ENCODE measurements at places on chromosomes 7 and 10.

GRCh38 chr7:33334349-33334748 is 205.0 kb downstream of the BBS9 start:
- no peak for DNase-seq

- peak; percentile 7 for DNase-seq
These were observed 26.3 kb downstream of the SAMD8 start for GRCh38 chr10:75137533-75138438.

GRCh38 chr7:149180722-149181449 is 14.5 kb upstream of the ZNF282 start:
- no peak for DNase-seq

- no peak for DNase-seq
These were observed 90.0 kb downstream of the LARP4B start for GRCh38 chr10:841535-841934.

DNA sequence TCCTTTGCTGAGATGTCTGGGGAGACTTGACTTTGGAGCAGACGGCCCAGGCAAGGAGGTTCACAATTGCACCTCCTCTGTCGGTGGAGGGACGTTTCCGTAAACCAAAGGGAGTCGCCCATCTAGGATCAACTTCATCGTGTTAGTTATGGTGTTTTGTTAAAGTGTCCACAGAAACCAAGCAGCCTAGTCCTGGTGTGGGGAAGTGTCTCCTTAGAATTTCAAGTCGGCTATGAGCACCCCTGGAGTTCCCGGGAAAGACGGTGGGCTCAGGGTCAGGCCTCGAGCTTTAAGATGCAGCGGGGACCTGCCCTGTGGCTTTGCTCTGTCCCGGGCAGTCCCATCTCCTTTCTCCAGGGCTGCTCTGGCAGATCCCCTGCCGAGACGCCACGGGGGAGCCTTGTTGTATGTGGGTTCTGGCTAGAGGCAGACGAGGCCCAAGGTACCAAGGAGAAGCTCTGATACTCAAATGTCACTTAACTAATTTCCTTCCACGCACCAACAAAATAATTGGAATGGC is 319.2 kb downstream of the ADARB2 start:
- DNase-seq: no peak

DNA sequence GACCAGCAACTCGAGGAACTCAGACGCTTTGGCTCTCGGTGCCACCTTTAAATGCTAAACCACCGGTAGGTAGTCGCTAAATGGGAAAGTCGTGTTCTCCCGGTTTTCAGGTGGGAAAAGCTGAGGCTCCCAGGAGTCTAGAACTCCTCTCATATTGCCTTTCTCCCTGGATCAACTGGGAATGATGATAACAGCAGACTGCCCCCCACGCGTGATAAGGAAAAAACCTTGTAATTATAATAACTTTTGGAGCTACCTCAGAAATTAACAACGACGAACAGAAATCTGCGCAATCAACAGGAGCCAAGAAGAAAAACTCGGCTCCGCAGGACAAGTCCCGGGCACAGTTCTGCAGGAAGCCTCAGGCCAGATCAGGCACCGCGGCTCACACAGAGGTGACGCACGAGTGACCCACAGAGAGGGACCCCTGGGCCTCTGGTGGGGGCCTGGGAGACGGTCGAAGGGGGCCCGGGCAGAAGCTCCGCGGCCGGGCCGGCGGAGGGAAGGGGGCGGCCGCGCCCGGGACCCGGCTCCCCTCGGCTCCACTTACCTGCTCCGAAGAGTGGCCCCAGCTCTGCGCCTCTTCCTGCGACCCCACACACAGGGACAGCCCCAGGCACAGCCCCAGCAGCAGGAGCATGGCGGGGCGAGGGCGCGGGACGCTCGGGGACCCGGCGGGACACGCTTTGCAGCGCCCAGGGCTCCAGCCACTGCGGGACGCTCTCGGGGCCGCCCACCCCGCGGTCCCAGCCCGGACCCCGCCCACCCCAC is at the start of gene ITIH5:
TSS of gene ITIH5 (minus strand) at position 714 of the 771 bp plus-strand sequence. CDS start at position 640, 74 bp downstream.
- no peak for DNase-seq

GRCh38 chr7:725223-726005 is 1.1 kb upstream of the DNAAF5 start:
- DNase-seq: no peak

DNA sequence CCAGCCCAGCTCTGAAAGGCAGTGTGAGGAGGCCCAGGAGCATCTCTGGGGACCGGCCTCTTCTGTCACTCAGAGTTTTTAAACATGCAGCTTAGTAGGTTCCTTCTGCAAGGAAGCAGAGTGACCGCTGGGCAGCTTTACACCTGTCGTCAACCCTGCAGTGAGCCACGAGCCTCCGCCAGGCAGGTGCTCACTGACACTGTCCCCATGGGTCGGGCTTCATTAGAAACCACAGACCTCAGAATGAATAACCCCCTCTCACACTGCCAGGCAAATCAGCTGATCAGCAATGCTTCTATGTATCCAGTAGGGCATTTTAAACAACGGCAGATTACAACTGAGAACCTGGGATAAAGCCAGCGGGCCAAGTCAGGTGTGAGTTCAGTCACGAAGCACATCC is 106.1 kb downstream of the MAD1L1 start:
- DNase-seq: no peak

GRCh38 chr7:42831006-42831717 is 80.7 kb downstream of the C7orf25 start:
- no peak for DNase-seq

- peak; percentile 69 for DNase-seq
These were observed 9.1 kb upstream of the TMEM236 start for GRCh38 chr10:17742918-17743317.

GRCh38 chr10:98608411-98608810 is 161.7 kb upstream of the HPS1 start:
- DNase-seq: no peak

DNA sequence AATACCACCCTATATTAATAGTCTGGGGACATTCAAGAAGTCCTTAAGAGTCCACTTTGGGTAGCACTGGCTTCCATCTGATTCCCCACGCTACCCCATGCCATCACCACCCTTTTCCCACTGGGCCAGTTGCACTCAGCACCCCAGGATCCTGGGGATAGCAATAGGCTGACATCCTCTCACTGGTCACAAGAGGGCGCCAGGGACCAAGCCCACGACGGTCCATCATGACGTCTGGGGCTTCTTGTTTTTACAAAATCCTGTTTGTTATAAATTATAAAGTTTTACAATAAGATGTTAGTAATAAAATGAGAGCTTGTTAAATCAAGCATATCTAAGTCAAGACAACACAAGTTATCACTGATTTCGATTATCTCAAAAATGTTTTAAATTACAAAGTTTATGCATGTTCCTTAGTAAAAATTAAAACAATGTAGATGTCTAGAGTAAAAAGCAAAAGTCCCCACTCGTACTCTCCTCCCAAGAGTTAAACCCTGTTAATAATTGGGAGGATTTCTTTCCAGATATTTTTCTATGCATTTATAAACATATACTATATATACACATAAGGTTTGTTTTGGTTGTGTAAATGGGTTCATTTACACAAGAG is 15.4 kb downstream of the GPNMB start:
- peak; percentile 60 for DNase-seq

- DNase-seq: no peak
These were observed 640.4 kb downstream of the TYW1 start for GRCh38 chr7:67637023-67637358.

DNA sequence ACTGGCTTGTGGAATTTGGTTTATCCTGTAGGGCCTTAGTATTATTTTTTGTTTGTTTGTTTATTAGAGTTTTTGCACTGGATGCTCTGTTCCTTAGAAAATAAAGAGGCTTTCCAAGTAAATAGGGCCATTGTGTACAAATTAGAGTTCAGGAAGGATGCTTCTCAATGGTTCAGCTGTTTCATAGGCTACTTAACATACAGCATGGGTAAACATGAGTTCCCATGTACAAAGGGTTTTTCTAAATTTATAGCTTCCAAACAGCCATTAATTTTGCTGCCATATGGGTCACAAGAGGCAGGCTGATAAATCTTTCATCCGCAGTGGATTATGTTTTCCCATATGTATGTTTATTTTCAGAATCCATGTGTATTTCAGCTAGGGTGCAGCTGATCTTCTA is 121.6 kb upstream of the WDR11 start:
- no peak for DNase-seq

GRCh38 chr7:102321351-102322201 is 34.7 kb downstream of the SPDYE6 start:
- peak; percentile 4 for DNase-seq

DNA sequence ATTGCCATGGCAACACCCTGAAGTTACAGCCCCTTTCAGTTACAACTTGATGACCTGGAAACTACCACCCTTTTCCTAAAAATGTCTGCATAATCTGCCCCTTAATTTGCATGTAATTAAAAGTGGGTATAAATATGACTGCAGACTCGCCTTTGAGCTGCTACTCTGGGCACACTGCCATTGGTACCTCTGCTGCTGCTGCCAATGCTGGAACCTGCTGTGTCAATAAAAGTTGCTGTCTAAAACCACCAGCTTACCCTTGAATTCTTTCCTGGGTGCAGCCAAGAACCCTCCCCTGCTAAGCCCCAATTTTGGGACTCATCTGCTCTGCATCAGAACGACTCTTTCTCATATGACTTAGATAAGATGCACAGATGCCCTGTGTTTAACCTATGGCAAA is 10.2 kb upstream of the FRA10AC1 start:
- no peak for DNase-seq

- no peak for DNase-seq
These were observed 122.5 kb downstream of the OAT start for GRCh38 chr10:124296121-124296812.

GRCh38 chr7:68730194-68730593 is 868.1 kb upstream of the AUTS2 start:
- no peak for DNase-seq

- DNase-seq: no peak
These were observed 154.2 kb downstream of the LCOR start for GRCh38 chr10:96986200-96986856.

DNA sequence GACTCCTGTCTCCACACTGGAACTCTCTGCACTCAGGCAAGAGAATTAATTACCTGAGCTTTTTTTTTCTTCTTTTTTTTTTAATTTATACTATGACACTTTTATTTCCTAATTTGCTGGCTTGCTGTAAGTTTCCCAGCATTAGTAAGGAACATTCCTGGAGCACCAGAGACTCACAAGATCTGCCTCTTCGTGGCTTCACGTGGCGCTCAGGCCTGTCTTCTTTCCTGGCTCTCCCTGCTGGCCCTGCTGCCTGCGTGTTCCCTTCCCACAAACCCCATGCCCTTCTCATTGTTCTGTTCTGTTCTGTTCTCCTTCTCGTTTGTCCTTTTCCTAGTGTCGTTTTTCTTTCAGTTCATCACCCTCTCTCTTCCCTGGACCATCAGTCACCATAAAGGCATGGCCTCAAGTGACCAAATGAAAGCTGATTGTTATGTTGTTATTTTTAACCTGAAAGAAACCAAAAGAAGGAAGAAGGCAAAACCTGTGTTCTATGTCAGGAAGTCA is 591.6 kb upstream of the PFKP start:
- DNase-seq: no peak

DNA sequence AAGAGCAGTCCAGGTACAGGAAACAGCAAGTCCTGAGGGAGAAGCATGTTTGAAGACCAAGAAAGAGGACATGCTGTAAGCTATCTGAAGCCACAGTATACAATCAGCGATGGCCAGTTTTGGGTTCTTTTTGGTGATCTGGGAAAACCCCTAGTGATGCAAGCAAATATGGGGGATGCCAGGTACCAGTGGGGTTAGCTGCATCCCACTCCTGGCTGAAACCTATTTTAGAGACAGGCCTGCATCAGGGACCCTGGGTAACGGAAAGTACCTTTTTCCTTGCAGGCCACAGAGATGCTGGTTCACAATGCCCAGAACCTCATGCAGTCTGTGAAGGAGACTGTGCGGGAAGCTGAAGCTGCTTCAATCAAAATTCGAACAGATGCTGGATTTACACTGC is 32.9 kb downstream of the AP3M1 start:
- DNase-seq: no peak

GRCh38 chr7:67100956-67101361 is 104.3 kb downstream of the TYW1 start:
- DNase-seq: no peak

- DNase-seq: no peak
These were observed 196.0 kb downstream of the MAD1L1 start for GRCh38 chr7:2036786-2037185.

GRCh38 chr10:103829838-103830465 is 25.4 kb downstream of the SH3PXD2A start:
- no peak for DNase-seq

- DNase-seq: no peak
These were observed 99.7 kb upstream of the FZD1 start for GRCh38 chr7:91164506-91164905.

- no peak for DNase-seq
These were observed 28.1 kb upstream of the NCAPG2 start for GRCh38 chr7:158732494-158733219.

DNA sequence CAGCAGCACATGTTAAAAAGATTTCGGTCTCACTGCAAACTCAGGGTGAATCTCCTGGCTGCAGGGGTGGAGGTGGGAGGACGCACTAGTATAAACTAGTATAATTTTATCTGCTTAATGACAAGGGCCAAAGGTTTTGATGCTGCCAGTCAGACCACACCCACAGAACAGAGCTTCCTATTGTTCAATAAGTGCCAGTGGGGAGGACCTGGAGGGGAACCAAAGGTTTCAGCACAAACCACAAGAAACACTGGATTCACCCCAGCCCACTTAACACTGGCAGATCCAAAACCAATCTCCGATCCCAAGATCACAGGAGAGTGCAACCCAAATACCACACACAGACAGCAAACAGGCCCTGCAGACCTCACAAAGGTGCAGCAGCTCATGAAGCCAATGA is 6.6 kb downstream of the VOPP1 start:
- no peak for DNase-seq

All from stimulated activated CD4-positive, alpha-beta T cell treated with anti-CD3 and anti-CD28 coated beads, Interleukin-2, amount 100 ng/mL, for 48 hours (primary cell).